ENCODE measurements at places on chromosomes 5 and 9. TPM values are rescaled to one million over a fixed set of nuclear protein-coding genes. Genes with fewer than 3 reads are reported as not detected.

DNA sequence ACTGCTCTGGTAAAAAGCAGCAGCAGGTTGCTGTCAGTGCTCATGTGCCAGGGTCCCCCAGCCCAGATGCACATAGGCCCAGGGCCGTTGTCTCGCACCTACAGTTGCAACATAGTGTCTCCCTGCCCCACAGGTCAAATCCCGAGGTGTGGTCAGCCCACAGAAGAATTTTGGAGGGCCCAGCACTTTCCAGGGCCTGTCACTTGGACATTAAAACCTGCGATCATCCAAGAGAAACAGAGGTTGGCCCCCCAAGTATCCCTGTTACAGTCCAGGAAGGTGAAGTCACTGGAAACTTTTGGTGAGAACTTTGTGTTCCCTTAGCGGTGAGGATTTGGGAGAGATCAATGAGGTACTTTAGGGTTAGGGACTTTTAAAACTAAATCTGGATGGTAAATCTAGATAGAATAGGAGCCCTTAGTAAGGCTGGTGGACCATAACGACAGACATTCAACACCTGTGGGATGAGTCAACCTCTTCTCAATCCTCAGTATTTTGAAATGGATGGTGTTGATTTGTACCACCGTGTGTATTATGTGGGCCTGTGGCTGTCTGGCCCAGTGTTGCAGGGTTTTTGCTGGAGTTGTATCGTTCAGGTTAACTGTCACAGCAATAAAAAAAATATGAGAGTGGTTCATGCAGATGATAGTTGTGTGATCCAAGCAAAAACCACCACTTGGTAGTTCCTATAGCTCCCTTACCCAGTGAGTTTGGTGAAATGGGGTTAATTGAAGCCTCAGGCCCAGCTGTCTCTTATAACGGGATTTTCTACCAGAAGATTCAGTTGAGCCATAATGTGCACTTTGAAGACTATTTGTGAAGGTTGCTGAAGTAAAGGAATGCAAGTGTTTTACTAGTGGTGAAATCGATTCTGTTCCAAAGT lies 19.2 kb downstream of the OR2S2 start:
- no peak for DNase-seq

- DNase-seq = no peak
Observed at GRCh38 chr5:44827681-44828080, 18.9 kb downstream of the MRPS30 start.

- no peak for DNase-seq
Observed at GRCh38 chr5:172322028-172322965, 38.7 kb upstream of the UBTD2 start.

- no peak for DNase-seq
Observed at GRCh38 chr9:129649726-129650679, 8.1 kb upstream of the ASB6 start.

- DNase-seq = peak; percentile 65
Observed at GRCh38 chr5:113294311-113295110, 140.3 kb downstream of the TSSK1B start.

DNA sequence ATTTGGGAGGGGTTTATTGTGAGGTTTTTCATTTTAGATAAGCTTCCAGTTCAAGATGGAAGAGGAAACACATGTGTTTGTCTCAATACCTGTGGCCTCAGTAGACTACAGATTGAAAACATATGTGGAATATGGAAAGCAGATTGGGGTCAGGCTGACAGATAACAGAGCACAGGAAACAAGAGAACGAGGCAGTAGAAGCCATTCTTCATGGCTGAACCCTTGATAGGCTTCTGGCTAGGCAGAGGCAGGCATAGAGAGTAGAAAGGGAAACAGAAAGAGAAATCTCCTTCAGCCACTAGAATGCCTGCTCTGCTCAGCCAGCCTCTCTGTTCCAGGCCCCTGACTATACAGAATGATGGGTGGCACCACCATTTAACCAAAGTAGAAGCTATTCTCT lies 152.5 kb downstream of the MUSK start:
- DNase-seq = no peak

DNA sequence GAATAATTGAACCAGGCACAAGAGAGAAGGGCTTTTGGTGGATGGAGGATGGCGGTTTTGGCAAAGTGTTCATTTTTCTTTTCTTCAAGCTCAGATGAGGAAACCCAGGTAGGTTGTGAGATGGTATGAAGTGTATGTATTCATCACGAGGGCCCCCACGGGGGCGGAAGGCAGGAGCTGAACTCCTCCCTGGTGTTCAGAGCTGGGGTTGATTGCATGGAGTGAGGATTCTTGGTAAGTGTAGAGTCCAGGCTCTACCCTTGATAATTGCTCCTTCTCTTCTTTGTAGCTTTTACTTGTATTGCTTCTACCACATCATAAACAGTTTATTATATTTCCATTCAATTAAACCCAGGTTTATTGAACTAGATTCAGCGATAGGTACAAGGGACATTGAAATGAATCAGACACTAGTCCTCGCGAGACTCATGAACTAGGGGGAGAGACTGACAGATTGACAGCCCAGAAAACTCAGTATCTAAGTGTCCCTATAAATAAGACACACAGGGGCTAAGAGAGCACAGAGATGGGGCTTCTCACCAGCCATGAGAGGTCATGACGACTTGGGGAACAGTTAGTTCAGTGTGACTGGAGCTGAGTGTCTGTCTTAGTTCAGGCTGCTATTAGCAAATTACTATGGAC lies 116.7 kb upstream of the KLF4 start:
- no peak for DNase-seq

DNA sequence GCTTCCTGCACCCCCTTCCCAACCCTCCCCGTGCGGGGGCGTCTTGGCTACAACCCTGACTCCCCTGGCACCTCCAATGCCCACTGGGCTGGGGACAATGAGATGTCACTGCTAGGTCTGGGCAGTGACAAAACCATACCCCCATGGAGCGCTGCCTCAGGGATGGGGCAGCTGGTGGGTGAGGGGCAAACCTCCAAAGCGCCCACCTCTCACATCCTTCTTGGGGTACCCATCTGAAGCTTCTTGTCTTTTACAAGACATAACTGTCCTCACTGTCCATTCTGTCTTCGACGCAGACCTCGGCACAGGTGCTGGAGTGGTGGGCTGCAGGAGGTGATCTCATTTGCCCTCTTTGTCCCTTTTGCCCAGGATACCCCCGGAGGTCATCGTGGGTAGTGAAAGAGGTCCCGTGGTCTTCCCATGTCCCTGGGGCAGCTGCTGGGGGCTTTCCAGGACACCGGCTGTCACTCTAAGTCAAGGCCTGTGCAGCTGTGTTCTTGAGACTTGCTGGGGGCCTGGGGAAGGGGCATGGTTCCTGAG lies 27.8 kb upstream of the CSF1R start:
- DNase-seq = no peak

IFNA21 gene
- not detected for total RNA-seq

DNA sequence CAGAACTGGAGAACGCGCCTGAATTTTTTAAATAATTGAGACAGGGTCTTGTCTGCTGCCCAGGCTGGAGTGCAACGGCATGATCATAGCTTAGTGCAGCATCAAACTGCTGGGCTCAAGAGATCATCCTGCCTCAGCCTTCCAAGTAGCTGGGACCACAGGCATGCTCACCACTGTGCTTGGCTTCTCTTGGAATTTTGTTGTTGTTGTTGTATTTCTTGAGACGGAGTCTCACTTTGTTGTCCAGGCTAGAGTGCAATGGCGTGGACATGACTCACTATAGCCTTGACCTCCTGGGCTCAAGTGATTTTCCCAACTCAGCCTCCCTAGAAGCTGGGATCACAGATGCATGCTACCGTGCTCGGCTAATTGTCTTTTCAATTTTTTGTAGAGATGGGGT lies 58.4 kb upstream of the DAB2IP start:
- no peak for DNase-seq

DNA sequence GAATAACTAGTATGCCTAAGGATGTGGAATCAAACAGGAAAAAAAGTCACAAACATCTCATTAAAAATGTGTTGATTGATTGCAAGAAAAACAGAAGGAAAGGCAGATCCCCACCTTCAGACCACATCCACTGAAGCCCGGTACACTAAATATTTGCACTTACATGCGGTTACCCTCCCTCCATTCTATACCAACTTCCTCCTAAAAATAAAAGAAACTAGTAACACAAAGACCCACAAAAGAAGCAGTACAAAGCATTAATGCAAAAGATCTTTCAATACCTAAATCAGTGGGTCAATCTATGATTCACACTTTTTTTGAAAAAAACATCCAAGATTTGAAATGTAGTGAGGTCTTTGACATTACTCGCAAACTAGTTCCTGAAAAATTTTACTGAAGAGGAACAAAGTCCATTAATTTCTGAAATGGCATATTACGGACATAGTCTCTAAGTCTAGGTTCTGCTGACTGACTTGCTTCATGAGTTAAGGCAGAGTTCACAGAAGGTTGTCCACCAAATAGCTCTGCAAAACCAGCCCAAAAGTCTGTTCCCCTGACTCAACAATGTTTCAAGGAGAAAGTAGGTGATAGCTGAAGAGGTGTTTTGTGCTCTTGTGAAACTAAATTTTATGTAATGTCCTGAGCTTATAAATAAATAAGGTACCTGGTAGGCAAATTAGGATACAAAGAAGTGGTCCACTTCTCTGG lies 100.7 kb downstream of the PAM start:
- no peak for DNase-seq

DNA sequence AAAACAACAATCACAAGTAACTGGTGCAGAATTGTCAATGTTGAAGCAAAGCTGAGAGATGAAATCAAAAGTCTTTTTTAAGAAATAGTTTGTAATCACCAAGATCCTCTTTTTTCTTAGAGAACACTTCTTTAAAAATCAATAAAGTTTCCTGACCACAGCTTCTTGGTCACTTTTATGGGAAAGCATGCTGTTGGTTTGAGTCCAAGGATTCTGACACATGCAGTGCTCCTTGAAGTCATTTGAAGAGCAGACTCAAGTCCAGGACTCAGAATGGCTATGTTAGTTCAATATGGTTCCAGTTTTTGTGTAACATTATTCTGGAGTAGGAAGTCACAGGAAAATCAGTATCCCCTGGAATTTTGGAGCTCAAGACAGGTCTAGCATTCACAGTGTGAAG lies 480.6 kb downstream of the NR2F1-AS1 start:
- DNase-seq = no peak

GRCh38 chr9:88379352-88379751 lies 8.9 kb upstream of the SPIN1 start:
- DNase-seq = no peak

GRCh38 chr9:93955111-93955980 lies at the start of gene BARX1:
TSS of gene BARX1 (minus strand) at chr9:93955355. CDS start at chr9:93955146, 209 bp downstream.
- DNase-seq = no peak

DNA sequence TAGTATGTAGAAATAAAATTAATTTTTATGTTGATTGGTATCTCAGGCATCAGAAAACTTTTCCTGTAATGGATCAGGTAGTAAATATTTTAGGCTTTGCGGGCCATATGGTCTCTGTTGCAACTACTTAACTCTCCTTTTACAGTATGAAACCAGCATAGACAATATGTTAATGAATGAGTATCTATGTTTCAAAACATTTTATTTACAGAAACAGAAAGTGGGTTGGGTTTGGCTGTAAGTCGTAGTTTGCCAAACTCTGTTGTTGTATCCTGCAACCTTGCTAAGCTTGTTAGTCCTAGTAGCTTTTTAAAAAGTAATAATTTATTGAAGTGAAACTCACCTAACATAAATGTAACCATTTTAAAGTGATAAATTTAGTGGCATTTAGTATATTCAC lies 132.1 kb downstream of the NR3C1 start:
- no peak for DNase-seq

GRCh38 chr5:110638970-110639902 lies 87.2 kb downstream of the TMEM232 start:
- DNase-seq = no peak

DNA sequence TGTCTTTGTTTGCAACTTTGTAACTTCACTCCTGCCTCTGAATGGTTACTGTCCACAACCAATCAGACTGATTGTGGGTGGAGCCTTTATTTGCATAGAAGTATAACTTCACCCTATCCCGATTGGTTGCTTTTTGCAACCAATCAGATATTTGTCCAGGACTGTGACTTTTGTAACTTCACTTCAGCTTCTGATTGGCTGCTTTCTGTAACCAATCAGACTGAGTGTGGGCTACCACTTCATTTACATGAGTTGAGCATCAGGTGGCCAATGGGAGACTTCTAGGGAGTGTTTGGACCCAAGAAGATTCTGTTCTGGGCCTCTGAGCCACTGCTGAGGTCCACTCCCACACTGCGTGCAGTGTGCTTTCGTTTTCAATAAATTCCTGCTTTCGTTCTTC lies 1810.7 kb upstream of the CDH6 start:
- no peak for DNase-seq

DEPDC1B gene
- total RNA-seq = 2.4 TPM

DNA sequence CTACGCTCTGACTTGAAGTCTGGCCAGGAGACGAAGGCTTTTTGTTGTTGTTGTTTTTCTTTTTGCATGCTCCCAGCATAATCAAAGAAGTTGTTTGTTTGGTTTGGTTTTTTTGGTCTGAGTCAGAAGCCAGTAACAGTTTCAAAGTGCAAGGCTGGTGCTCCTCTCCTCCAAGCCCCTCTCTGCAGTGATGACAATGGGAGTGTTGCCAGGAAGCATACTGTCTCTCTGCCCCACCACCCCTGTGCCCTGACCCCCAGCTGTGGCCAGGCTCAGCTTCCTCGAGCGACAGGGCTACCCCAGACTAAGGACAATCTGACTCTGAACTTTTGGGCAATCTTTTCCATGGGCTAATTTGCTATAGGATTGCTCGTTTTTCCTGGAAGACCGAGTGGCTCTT lies 173.8 kb upstream of the PITX1 start:
- DNase-seq = no peak

SLC6A19 gene
- total RNA-seq = not detected

- no peak for DNase-seq
Observed at GRCh38 chr9:115135821-115136778, 18.1 kb upstream of the TNC start.

Measured in activated T-cell treated with anti-CD3 and anti-CD28 coated beads, Interleukin-2, amount 50 U/mL, for 4 hours (primary cell).